Stimulated activated CD8-positive, alpha-beta memory T cell treated with anti-CD3 and anti-CD28 coated beads, Interleukin-4, amount 100 ng/mL, for 24 hours (primary cell): ENCODE measurements at places on chromosomes 4 and X.

DNA sequence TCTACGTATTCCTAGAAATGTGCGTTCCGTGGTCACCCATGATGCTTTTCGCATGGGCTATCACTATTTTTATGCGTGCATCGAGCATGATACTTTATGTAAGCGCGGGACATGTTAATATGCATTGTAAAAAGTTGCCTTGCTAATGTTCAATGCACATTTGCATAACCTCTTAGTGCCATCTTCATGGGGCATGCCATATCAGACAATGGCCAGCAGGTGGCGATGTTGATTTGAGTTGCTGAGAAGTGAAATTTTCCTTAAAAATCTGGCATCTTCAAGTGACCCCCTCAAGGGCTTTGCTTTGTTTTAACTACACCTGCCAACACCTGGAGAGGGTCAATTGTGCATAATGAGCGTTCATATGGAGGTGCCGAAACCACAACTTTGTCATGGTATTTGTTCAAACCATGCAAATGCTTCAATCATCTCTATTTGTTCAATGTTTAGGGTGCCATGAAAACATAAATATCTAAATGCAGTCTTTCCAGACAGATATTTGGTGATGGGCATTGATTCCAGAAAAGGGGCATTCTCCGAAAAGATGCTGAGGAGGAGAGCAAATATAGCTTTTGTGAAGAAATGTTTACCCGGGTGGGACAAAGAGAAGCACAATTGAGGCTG, 833.9 kb upstream of the PRKX start:
- peak; percentile 4 for DNase-seq

- DNase-seq: no peak
Measured at GRCh38 chr4:176340871-176341685, 21.3 kb downstream of the SPCS3 start.

- no peak for DNase-seq
Measured at GRCh38 chrX:120559804-120560203, 958 bp downstream of the CUL4B start.

DNA sequence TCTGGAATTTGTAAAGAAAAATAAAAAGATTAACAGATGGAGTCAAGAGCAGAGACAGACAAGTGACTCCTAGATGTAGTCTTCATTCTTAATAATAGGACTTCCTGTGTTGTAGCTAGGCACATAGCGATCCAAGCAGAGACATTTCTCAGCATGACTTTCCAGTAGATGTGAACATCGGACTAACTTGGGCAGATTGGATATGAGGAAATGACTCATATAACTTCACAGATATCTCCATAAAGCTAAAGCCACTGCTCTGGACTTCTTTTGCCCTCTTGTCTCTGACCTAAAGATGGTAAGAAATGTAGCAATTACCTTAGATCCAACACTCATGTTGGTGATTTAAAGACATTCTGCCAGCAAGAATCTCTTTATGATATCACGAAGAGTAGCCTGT, 131.7 kb downstream of the EPHA5 start:
- DNase-seq: no peak

DNA sequence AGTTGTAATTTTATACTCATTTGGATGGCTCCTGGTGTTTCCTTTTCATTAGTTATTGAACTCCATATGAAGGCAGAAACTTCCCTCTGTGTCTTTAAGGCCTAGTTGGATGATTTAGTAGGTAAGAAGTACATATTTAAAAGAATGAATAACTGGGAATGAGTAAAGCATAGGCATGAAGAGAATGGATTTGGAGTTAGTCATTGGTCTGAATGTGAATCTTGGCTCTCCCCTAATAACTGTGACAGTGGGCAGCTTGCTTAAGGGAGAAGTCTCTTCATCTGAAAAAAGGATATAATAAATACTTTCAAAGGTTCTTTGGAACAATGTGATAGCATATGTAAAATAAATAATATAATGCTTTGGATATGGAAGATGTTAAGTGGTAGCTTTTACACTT, 13.2 kb downstream of the SNX25 start:
- DNase-seq: no peak

GRCh38 chr4:137635108-137635507, 102.8 kb upstream of the PCDH18 start:
- no peak for DNase-seq

GRCh38 chrX:132435222-132435621, 53.6 kb downstream of the MBNL3 start:
- DNase-seq: no peak

GRCh38 chrX:7771788-7772438, 71.1 kb upstream of the VCX start:
- no peak for DNase-seq

- DNase-seq: no peak
Measured at GRCh38 chrX:48649102-48649501, 34.5 kb upstream of the WAS start.

GRCh38 chr4:80500613-80501012, 165.1 kb downstream of the CFAP299 start:
- DNase-seq: no peak

- no peak for DNase-seq
Measured at GRCh38 chr4:77263247-77263646, 106.2 kb downstream of the CCNG2 start.

- DNase-seq: no peak
Measured at GRCh38 chr4:183253451-183253850, 66.6 kb downstream of the CLDN22 start.

DNA sequence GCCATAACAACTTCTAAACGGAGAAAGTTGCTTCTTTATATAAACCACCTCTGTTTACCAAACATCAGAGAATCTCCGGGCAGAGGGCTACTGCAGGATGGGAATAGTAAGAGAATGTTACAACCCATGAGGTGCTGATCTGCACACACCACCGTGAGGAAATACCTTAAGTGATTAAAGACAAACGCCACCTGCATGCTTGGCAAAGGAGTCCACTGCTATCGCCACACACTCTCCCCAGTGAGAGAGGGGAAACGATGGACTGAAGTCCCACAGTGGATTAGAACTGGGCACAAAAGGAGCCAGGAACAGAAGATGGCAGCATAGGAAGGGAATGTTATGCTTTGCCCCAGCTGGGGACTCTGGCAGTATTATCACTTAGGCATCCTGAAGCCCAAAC, 15.6 kb downstream of the MAML3 start:
- DNase-seq: no peak

GRCh38 chr4:19562456-19562855, 689.2 kb upstream of the SLIT2 start:
- DNase-seq: no peak

GRCh38 chrX:24563291-24564010, 83.7 kb downstream of the PCYT1B start:
- DNase-seq: no peak

GRCh38 chr4:17599826-17600225, 14.6 kb upstream of the MED28 start:
- no peak for DNase-seq

- DNase-seq: no peak
Measured at GRCh38 chrX:10665681-10666080, 45.3 kb upstream of the MID1 start.

DNA sequence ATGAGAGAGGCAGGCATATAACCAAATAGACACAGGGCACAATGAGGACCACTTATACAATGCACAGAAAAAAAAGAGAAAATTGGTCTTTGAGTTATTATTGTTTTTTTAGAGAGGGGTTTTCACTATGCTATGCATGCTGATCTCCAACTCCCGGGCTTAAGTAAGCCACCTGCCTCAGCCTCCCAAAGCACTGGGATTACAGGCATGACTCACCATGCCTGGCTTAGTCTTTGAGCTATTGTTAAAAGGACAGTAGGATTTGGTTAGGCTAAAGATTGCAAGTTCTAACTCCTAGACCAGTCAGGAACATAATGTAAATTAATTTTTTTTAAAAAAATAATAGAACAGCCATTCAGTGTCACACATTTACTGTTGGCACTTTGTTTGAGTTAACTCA, 340.1 kb downstream of the GPAT3 start:
- DNase-seq: no peak

DNA sequence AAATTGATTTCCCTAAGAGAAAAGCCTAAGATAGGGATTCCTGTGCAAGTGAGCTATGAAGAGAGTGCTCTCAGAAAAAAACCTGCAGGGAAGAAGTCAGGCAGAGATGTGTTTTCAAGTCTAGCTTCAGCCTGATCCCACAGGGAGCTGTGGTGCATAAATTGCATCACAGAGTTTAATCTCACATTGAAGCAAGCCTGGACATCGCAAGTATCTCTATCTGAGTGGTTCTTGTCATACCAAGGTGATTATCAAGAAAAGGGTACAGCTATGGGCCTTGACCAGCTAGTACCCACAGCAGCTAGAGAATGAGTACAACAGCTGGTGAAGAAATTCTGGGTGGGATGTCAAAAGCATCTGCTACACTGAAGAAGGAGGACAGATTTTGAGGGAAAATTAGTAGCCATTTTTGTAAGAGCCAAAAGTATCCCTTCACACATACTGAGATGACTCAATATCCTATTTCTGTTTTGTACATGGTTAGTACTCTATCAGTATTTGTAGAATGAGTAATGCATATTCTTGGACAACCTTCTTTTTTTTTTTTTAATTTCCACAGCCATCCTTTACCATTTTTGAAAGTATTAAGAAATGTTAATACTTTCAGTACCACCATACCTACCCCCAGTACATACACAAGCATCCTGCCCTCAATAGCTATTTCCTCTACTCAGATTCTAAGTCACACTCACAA, 708.9 kb downstream of the IL1RAPL1 start:
- DNase-seq: no peak

DNA sequence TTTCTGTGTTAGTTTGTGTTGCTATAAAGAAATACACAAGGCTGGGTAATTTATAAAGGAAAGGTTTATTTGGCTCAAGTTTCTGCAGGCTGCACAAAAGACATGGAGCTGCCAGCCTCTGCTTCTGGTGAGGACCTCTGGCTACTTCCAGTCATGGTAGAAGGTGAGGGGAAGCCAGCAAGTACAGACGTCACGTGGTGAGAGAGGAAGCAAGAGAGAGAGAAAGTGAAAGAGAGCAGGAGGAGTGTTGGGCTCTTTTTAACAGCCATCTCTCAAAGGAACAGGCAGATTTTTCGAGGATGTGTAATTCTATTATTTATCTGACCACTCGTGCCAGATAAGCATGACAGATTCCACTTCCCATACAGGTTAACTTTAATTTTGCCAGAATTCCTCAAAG, 1199.1 kb downstream of the ADGRL3 start:
- DNase-seq: no peak

- DNase-seq: no peak
Measured at GRCh38 chr4:41957634-41958033, 22.4 kb downstream of the TMEM33 start.

DNA sequence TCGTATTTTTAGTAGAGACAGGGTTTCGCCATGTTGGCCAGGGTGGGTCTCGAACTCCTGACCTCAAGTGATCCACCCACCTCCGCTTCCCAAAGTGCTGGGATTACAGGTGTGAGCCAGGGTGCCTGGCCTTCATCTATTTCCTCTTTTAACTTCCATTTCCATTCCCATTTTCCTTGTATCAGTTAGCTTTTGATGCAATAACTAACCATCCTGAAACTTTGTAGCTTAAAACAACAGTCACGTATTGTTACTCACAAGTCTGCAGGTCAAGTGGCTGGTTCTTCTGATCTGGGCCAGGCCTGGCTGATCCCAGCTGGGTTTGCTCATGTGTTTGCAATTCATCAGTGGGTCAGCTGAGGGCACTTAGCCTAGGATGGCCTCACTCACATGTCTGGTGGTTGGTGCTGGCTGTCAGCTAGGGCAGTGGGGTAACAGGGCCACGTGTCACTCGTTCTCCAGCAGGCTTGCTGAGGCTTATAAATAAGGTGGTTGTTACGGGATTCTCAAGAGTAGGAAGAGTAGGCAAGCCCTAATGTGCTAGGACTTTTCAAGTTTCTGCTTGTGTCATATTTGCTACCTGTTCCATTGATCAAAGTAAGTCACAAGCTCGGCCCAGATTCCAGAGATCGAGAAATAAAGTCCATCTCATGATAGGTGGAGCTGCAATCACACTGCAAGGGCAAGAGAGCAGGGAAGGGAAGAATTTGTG, 88.2 kb downstream of the SOWAHB start:
- DNase-seq: no peak

DNA sequence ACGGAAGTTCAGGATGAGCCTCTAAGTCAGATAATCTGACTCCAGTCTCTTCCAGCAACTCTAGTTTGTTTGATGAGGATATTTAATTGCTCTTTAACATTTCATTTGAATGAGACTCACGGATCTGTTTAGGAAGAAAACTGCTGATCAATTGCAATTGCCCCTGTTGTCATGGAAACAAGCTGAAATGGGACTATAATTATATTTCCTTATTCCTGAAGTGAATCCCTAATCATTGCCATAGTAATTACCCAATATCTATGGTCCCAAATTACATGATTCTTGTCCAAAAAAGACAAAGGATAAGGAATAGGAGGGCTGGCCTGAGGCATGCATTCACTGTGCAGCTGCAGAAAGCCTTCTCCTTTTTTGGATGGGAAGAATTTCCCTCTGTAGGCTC, 105.3 kb downstream of the AASDH start:
- DNase-seq: no peak
